ENCODE measurements at places on chromosomes 11 and 22.

GRCh38 chr11:62725646-62726045, 1.6 kb downstream of the HNRNPUL2 start:
- DNase-seq, result no peak

DNA sequence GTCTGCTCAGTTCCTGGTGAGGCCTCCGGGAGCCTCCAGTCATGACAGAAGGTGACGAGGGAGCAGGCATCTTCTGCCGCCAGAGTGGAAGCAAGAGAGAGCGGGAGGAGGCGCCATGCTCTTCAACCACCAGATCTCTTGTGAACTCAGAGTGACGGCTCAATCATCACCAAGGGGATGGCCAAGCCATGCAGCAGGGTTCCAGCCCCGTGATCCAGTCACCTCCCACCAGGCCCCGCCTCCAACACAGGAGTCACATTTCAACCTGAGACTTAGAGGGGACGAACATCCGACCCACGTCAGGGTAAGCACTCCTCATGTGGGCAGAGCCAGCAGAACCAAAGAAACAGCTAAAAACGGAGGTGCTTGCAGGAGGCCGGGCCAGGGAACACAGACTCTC, 1470.5 kb downstream of the BRD1 start:
- no peak for DNase-seq

DNA sequence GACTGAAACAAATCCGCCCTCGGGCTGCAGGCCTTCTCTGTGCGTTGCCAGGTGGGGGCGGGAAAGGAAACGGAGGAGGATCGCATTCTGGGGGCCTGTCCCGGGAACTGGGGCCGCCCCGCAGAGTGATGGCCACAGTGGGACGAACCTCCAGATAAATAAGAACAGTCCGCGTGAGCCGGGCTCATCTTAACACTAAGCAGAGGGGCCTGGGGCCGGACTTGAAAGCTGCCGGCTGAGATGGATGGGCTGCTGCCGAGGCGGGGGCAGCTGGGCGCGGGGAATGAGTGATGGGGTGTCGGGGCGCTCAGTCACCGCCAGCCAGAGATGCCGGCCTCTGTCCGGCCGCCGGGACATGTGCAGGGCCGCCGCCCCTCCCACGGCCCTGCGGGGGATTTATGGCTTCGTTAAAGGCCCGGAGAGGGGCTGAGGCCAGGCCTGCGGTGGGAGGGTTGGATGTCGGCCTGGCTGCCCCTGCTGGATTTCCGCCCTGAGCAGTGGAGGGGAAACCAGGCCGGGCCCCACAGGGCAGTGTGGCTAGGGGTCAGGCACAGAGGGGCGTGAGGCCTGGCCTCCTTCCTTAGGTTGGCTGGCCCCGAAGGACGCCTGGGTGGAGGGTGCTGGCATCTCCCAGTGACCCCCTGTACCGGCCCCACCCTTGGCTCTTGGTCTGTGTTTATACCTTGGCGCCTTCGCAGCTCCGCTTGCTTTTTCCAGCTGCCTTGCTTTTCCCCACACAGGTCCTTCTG, 45.3 kb upstream of the CD82 start:
- no peak for DNase-seq

GRCh38 chr22:48577014-48577690, 1250.5 kb downstream of the BRD1 start:
- DNase-seq, result no peak
